ENCODE measurements at places on chromosomes 5 and 9.
A peak's percentile ranks its signal among the peaks of the same experiment; 100 is the strongest.

GRCh38 chr9:2723376-2724065, 6.2 kb downstream of the KCNV2 start:
- no peak for DNase-seq

- no peak for DNase-seq
These were observed 9.9 kb downstream of the SH3RF2 start for GRCh38 chr5:145946112-145946861.

- DNase-seq, result no peak
These were observed 24.0 kb upstream of the PTPN3 start for GRCh38 chr9:109522106-109522505.

GRCh38 chr9:115615821-115616665, 498.1 kb upstream of the TNC start:
- peak; percentile 4 for DNase-seq

DNA sequence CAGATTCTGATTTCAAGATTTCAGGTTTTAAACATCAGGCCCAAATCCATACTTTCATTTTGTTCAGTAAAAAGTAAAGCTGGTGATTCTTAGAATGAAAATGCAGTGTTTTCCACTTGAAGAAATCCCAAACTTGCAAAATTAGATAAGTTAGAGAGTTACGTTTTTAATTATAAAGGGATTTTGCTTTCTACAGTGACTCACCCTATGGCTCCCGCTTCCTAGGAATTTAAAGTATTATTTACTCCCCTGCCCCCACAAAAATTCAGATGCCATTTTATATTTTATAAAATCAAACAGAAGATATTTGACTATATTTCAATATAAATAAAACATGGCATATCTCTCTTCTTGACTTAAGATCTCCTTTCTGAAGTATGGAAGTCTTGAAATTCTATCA, 402.9 kb downstream of the ZSWIM6 start:
- DNase-seq, result no peak

DNA sequence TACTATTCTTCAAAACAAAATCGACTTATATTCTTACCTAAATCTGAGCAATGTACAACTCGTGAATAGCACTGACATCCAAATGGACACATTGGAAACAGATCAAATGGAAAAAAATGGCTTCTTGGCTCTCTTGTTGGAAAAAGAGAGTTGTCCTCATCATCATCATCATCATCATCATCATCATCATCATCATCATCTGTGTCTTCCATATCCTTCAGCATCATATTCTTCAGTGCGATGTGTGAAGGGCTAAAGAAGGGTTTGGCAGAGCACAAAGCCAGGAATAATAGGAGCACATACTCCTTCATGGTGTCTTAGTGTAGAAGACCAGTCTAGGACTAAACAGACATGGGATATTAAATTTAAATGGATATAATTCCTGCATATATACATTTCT, 7.7 kb downstream of the ASPN start:
- no peak for DNase-seq

GRCh38 chr5:78562001-78562400, 86.6 kb downstream of the LHFPL2 start:
- no peak for DNase-seq
